ENCODE measurements at places on chromosomes 12 and 14.

DNA sequence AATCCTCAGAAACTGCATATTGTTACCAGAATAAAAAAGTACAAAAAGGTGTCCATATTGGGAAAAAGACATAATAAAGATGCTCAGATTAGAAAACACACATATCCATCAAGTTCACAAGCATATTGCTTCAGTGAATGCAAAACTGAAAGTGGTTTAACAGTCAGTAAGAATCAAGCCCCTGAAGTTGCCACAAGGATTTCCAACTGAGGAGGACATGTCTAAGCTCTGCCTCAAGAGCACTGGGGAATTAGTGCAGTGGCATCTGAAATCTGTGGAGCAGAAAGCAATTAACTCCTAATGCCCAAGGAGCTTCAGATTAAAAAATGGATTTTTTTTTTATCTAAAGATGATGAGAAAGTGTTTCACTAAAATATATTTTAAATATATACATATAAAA, 113.2 kb downstream of the DENND5B start:
- no peak for DNase-seq

GRCh38 chr12:2844786-2845185, 10.0 kb upstream of the NRIP2 start:
- DNase-seq = no peak

GRCh38 chr12:82648259-82648909, 38.3 kb upstream of the TMTC2 start:
- no peak for DNase-seq

GRCh38 chr14:20683125-20683890, 1.1 kb upstream of the RNASE4 start:
- no peak for DNase-seq

DNA sequence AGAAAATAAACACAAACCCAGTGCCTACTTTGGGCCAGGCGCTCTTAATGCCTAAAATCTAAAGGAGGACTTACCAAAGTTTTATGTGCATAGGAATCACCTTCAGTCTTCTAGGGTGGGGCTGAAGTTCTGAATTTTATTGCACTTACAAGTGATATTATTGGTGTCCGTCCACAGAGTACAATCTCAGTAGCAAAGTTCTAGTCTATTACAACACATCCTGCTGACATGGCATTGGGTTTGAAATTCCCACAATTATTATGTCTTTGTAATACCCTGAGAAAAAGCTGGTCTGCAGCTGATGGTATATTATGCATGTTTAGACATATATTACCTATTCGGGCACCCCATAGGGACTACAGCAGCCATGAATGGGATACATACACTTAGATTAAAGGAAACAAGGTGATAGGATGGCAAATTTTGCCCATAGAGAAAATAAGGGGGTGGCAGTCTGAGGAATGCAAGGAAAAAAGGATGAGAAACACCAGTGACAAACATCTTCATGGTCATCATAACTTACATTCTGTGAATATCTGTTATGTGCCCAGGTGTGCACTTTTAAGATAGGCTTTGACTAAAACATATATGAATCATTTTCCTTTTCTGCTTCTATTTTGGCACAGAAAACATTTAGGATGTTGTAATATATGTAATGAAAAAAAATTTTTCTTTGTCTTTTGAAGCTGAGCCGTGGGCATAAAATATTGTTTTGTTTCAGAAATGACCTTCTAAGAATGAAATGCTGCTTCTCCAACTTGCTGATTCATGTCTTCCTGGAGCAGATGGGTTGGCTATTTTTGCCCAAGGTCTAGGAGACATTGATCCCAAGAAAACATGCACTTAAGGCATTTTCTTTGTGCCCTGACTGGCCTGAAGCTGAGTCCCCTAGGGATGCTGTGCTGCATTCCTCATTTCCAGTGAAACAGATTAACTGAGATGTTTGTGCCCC, 27.2 kb upstream of the ALG10 start:
- DNase-seq = no peak

DNA sequence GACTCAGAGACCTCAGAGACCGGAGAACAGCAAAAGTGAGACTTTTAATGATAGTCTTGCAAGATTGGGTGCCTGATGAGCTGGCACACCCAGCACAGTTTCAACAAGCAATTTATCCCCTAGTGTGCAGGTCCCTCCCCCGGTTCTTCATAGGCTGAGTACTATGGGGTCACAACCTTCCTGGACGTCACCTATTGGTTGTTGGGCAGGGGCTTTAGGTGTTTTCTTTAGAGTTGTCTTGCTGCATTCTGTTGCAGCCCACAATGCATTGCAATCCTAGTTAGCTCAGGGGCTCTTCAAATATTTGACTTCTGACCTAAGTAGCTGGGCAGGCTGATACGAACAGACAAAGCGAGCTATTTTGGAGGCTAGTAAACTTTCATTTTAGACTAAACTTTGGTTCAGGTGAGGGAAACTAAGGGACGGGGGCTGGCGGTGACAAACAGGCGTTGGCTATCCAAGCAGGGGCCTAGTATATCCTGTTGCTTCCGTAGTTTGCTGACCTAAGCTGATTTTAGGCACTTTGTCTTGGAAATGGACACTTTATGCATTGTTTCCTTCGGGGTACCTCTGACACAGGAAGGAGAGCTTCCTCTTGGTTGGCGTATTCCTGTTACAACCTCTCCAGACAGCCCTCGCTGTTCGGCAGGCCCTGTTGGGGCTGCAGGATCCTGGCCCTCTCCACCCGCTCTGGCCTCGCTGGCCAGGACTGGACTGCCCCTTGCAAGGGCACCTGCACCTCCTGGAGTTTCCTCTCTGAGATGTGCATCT, 14.1 kb downstream of the SIVA1 start:
- DNase-seq = no peak

- no peak for DNase-seq
These were observed 1.2 kb downstream of the LMO3 start for GRCh38 chr12:16604596-16605252.

- DNase-seq = no peak
These were observed 28.2 kb downstream of the TSPAN19 start for GRCh38 chr12:85007836-85008235.

- no peak for DNase-seq
These were observed 23.1 kb downstream of the ATP23 start for GRCh38 chr12:57964421-57964820.

DNA sequence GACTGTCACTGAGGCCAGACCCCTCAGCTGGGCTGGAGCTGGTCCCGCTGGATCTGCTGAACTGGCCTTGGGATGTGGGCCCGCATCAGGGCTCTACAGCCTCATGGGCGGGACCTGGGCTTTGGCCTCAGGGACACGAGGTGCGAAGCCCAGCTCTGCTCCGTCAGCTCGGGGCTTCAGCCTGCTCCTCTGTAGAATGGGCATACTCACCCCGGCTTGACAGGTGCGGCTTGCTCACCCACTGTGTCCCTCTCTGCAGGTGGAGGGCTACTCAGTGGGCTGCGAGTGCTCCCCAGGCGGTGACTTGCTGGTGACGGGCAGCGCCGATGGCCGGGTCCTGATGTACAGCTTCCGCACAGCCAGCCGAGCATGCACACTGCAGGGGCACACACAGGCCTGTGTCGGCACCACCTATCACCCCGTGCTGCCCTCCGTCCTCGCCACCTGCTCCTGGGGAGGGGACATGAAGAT, 57.6 kb downstream of the BEGAIN start:
- no peak for DNase-seq

DNA sequence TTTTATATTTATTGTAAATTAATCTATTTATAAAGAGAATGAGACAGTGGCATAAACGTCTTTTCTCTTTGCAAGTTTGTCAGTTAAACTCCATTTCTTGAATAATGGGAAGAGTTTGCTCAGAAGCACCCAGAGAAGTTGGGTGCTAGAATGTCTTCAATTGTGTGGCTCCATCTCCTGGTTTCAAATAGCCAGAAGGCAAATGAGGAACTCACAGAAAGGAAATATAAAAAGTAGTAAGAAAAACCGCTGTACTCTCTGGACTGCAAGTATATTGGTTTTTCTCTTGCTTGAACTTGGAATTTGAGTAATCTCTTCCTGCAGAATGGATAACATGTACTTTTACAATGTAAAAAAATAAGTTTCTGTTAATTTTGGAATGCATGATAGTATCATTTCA, 217.5 kb downstream of the DPY19L2 start:
- DNase-seq = no peak

DNA sequence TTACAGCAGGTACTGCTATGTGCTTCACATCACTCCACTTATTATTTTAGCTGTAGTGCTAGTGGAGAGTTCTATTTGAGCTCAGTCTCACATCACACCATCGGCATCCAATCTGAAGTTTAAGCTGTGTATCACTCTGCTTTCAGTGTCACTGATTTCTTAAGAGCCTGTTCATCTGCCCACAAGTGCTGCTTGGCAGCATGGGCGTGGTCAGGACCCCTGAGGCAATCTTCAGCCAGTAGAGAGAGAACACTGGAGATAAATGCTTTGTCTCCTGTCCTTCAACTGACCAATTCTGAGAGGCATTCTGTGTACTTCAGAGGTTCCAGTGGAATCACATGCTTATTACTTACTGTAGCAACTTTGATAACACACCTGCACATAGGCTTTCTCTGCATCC, 728.8 kb downstream of the RPS29 start:
- DNase-seq = no peak

GRCh38 chr14:71665157-71665556, 267.1 kb upstream of the RGS6 start:
- DNase-seq = no peak

GRCh38 chr14:104442107-104442551, 137.4 kb upstream of the C14orf180 start:
- no peak for DNase-seq

DNA sequence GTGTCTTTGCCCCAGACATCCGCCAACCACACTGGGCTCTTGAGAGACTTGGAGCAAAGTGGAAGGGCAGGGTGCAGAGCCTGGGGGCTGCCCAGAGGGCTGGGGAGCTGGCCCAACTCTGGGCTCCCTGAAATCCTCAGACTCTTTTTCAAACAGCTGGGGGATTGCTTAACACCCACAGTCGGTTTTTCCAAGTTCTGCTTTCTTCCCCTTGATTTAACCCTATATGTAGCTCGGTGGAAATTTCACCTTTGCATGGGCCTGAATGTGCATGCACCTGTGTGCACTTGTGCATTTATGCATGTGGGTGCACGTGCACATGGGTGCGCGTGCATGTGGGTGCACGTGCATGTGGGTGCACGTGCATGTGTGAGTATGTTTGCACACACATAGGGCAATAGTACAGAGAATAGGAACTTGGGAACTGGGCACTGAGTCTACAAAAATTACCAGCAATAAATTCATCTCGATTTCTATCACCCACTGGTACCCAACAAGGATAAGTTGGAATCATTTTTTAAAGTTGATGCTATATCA, 52.3 kb upstream of the RFLNA start:
- no peak for DNase-seq

GRCh38 chr12:32488132-32488531, 88.8 kb downstream of the FGD4 start:
- no peak for DNase-seq

DNA sequence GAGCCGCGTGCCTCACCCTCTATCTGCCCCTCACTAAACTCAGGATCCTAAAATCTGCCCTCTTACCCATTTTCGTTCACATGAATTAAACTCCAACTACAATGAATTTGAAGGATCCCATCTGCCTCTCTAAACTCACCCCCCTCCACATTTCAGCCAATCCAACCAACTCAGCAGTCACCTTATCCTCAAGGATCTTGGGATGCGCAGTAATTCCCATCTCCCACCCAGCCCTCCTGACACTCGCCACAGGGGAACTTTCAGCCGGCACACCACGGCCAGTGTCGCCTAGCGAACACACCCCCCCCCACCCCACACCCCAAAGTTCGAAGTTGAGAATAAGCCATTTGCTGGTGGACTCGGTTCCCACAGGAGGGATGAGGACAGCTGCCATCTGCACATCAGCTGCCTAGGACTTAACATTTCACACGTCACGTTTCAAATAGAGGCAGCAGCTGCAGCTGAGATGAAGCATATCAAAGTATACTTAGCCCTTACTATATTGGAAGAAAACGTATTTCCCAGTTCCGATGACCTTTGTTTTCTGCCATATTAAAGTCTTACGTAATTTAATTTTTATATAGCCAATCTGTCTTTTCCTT, 8.7 kb upstream of the SELPLG start:
- DNase-seq = no peak

GRCh38 chr14:65318636-65319506, 93.7 kb upstream of the FUT8 start:
- no peak for DNase-seq

DNA sequence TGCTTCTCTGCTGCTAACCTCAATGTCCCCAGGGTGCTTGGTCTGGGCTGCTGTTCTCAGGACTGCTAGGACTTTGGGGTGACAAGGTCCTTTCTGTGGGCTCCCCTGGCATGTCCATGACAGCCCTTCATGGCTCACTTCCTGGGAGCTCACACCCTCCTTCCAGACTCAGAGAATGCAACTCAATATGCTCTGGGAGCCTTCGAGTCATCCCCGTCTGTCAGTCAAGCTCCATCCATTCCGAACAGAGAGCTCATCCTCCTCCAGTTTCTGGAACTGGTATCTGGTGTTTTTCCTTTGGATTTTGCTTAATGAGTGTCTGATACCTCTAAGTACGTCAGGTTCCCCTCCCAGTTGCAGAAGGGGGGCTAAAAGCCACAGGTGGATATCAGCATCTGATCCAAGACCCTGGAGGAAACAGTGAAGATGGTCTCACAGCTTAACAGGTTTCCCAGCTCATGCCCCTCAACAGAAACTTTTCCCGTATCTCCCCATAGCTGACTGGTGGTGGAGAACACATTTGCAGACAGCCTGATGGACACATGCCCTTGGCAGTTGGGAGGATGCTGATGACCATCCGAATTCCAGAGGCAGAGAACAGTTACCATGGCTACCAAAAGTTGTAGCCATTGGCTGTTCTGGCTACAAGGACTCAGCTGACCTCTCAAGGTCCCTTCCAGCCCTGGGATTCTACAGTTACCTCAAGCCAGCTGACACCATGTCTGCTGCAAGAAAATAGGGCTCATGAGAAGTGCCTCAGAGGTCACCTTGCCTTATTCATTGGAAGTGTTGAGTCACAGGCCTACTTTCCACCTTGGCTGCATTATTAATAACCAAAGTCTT, 9.5 kb upstream of the RAB35 start:
- no peak for DNase-seq

GRCh38 chr14:29759521-29760340, 167.9 kb downstream of the PRKD1 start:
- no peak for DNase-seq

DNA sequence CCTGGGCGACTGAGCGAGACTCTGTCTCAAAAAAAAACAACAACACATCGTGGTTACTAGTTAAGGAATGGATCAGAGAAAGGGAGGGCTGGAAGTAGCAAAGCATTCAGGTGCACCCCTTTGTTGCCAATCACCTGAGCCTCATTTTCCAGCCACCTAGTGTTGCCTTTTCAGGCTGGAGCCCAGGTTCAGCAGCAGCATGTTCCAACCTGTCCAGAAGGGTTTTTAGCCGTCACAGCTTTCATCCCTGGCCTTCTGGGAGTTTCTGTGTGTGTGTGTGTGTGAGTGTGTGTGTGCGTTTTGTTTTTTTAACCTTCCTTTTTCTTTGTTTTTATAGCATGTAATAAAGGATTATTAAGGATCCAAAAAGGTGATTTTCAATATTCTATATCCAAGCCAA, 121.1 kb upstream of the ATF1 start:
- DNase-seq = no peak

- DNase-seq = no peak
These were observed 30.5 kb downstream of the CLEC2D start for GRCh38 chr12:9699898-9700605.

All from D721Med (cell line).